Neuronal stem cell (in vitro differentiated cells): ENCODE measurements at places on chromosomes 2 and 18.
A peak's percentile ranks its signal among the peaks of the same experiment; 100 is the strongest.

DNA sequence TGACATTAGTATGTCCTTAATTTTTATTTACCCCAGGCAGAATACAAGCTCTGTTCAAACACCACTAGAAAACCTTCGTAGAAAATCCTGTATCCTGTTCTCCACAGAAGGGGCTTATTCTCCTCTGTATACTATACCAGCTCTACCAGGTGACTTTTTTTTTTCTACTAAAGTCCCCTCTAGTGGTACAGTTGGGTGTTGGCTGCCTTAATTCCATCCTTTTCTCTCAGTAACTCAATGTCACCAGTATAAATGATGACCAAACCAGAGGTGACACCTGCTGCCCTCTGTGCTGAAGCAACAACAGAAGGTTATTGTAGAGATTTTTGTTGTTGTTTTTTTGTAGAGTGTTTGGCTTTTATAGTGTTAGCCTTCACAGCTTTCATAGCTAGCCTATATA lies 1322.0 kb downstream of the LRP1B start:
- no peaks in the 10 kb centered on the region for H3K27me3 ChIP-seq
- H3K4me1 ChIP-seq = no peaks in the 10 kb centered on the region

GRCh38 chr2:125696560-125696959 lies 959.4 kb upstream of the GYPC start:
- no peak overlapping the region for H3K4me3 ChIP-seq
- H3K27me3 ChIP-seq = no peaks in the 10 kb centered on the region
- no peaks in the 10 kb centered on the region for H3K4me1 ChIP-seq
- no peak for DNase-seq
- H3K36me3 ChIP-seq = no peaks in the 10 kb centered on the region

DNA sequence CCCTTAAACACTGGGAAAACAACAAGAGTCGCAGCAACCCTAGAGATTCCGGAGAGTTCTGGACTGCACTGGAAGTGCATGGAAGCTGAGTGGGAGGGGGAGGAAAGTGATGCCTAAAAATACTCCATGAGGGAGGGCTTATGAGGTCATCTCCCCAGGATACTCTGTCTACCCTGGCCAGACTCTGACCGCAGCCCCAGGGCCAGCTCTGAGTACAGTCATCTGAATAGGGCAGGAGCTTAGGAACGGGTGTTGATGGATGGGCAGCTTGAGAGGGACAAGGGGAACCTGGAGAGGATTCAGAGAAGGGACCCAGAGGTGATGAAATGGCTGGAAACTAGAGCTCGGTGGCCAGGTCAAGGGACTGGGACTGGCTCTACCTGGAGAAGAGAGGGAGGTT lies 79.3 kb upstream of the IGFBP5 start:
- peaks cover 8% of the 10 kb centered on the region for H3K4me1 ChIP-seq
- H3K36me3 ChIP-seq = no peaks in the 10 kb centered on the region
- no peak for DNase-seq
- H3K27me3 ChIP-seq = no peaks in the 10 kb centered on the region

- H3K4me1 ChIP-seq = peaks cover 3% of the 10 kb centered on the region
- no peaks in the 10 kb centered on the region for H3K36me3 ChIP-seq
- H3K27ac ChIP-seq = no peak overlapping the region
- no peak overlapping the region for H3K4me3 ChIP-seq
These were observed 124.8 kb downstream of the PARD3B start for GRCh38 chr2:204670124-204670523.

DNA sequence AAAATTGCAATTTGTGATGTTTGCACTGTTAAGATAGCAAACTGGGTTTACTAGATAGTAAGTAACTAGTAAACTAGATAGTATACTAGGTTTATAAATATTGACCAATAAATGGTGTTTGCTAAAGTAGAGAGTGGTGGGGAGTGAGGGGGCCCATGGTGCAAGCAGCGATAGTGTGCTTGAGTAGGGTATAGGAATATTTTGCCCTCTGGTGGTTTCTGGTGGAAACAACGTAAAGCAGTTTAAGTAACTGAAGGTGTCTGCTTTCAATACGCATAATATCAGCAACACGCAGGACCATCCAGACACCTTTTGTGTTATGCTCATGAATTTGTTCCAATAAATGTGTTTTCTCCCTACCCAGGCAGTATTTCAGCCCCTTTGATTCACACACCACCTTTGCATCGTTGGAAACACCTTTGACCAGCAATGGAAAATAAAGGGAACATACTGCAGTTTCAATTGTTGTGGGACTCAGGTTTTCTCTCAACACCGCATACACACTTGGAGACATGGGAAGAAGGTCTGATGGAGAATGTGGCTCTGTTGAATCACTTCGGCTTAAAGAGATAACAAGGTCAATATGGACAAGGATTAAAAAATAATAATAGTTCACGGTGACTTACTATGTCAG lies 16.7 kb upstream of the STAT1 start:
- DNase-seq = peak; percentile 30
- H3K36me3 ChIP-seq = no peaks in the 10 kb centered on the region
- H3K4me3 ChIP-seq = no peak overlapping the region
- no peaks in the 10 kb centered on the region for H3K27me3 ChIP-seq
- no peaks in the 10 kb centered on the region for H3K4me1 ChIP-seq

DNA sequence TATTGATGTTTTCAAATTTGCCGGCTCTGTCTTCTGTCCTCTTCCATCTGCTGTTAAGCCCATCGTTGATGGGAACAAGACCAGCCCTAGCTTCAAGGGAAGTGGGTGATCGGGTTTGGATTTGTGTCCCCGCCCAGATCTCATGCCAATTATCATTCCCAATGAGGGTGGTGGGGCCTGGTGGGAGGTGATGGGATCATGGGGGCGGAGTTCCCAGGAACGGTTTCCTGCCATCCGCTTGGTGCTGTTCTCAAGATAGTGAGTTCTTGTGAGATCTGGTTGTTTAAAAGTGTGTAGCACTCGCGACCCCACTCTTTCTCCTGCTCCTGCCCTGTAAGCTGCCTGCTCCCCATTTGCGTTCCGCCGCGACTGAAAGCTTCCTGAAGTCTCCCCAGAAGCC lies 9.5 kb downstream of the ASB18 start:
- no peak overlapping the region for H3K4me3 ChIP-seq
- no peak overlapping the region for H3K27ac ChIP-seq
- H3K27me3 ChIP-seq = no peaks in the 10 kb centered on the region
- peaks cover 17% of the 10 kb centered on the region for H3K4me1 ChIP-seq
- no peak for DNase-seq

DNA sequence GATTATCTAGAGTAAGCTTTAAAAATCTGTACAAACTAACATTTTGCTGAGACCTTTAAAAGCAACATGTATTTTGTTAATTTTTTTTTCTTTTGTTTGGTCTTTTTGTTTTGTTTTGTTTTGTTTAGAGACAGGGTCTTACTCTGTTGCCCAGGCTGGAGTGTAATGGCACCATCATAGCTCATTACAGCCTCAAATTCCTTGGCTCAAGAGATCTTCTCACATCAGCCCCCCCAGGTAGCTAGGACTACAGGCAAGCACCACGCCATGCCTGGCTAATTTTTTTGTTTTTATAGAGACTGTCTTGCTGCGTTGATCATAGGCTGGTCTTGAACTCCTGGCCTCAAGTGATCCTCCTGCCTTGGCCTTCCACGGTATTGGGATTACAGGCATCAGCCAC lies 23.1 kb downstream of the RBBP8 start:
- DNase-seq = no peak
- no peak overlapping the region for H3K4me3 ChIP-seq
- no peaks in the 10 kb centered on the region for H3K4me1 ChIP-seq
- H3K27ac ChIP-seq = no peak overlapping the region
- peaks cover 21% of the 10 kb centered on the region for H3K36me3 ChIP-seq

DNA sequence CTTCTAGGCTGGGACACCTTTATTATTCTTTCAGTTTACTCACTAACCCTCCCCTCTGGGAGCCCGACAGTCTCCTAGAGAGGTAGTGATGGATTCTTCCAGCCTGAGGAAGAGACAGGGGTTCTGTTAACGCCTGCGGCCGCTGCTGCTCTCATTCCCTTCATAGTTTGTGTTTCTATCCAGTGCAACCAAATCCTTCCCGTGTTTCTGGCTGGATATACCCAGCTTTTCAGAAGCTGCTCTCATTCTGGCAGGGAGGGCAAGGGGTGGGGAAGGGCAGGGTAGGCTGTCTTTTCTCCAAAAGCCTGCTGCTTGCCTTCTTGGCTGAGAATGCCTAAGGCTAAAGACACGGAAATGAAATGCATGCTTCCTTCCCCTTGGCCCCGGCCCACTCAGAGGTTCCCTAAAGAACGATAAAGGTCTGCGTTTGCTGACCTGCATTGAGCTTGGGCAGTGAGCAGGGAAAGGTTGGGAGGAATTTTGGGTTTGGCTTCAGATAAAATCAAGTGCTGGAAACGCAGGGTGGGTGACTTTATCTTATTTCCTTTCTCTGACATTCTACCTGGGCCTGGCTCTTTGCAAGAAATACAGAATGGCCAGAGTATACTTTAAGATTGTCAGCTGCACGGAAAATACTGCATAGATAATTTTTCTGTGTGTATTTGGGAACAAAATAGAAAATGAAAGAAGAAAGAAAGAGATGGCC lies 390.9 kb downstream of the NBAS start:
- H3K27ac ChIP-seq = peak overlapping the region; percentile 2
- H3K4me3 ChIP-seq = no peak overlapping the region
- peaks cover 18% of the 10 kb centered on the region for H3K4me1 ChIP-seq
- no peaks in the 10 kb centered on the region for H3K27me3 ChIP-seq
- H3K36me3 ChIP-seq = no peaks in the 10 kb centered on the region

GRCh38 chr2:174286172-174286571 lies 37.8 kb upstream of the OLA1 start:
- no peak overlapping the region for H3K27ac ChIP-seq
- no peaks in the 10 kb centered on the region for H3K4me1 ChIP-seq
- no peaks in the 10 kb centered on the region for H3K27me3 ChIP-seq

- no peak overlapping the region for H3K27ac ChIP-seq
- no peak overlapping the region for H3K4me3 ChIP-seq
- no peaks in the 10 kb centered on the region for H3K27me3 ChIP-seq
- H3K36me3 ChIP-seq = peaks cover 2% of the 10 kb centered on the region
- H3K4me1 ChIP-seq = no peaks in the 10 kb centered on the region
- no peak for DNase-seq
These were observed 15.7 kb downstream of the SPC25 start for GRCh38 chr2:168874368-168875054.

GRCh38 chr2:149901231-149901859 lies 313.8 kb upstream of the MMADHC start:
- no peaks in the 10 kb centered on the region for H3K36me3 ChIP-seq
- H3K27me3 ChIP-seq = no peaks in the 10 kb centered on the region
- DNase-seq = no peak

DNA sequence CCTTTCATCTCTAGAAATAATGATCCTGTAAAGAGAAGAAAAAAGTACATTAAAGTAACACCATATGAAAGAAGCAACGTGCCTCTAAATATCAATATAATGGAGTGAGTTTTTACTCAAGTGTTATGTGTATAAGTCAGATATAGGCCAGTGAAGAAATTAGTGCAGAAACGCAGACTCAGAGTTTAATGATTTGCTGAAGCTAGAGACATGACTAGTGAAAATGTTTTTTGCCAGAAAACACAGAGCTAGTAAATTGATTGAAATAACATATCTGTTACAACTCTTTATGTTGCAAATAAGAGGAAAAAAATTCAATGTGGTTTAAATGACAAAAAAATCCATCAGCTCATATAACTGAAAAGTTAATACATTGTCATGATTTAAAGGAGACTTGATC lies 217.2 kb upstream of the NXPH2 start:
- H3K4me1 ChIP-seq = no peaks in the 10 kb centered on the region
- H3K27me3 ChIP-seq = no peaks in the 10 kb centered on the region
- H3K36me3 ChIP-seq = no peaks in the 10 kb centered on the region
- no peak overlapping the region for H3K4me3 ChIP-seq
- no peak for DNase-seq
- H3K27ac ChIP-seq = no peak overlapping the region

DNA sequence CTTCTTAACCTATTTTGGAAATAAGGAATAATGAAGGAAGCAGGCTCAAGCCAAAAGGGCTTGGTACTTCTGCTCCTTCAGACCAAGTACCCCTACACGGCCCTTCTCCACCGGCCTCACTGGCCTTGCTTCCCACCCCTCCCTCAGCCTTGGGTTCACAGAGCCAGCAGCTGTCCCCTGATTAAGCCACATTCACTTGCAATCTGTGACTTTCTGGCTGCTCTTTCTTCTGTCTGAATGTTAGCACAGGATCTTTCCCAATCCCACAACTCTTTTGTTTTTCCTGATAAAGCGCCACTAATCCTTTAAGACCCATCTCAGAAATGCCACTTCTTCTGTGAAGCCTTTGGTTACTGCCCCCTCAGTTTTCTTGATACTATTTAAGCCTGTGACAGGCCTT lies 52.4 kb downstream of the REEP1 start:
- no peaks in the 10 kb centered on the region for H3K36me3 ChIP-seq
- DNase-seq = peak; percentile 55

- no peak overlapping the region for H3K27ac ChIP-seq
- H3K4me1 ChIP-seq = peaks cover 10% of the 10 kb centered on the region
- H3K4me3 ChIP-seq = no peak overlapping the region
- H3K27me3 ChIP-seq = no peaks in the 10 kb centered on the region
These were observed 110.2 kb upstream of the RBBP8 start for GRCh38 chr18:22822841-22823508.

DNA sequence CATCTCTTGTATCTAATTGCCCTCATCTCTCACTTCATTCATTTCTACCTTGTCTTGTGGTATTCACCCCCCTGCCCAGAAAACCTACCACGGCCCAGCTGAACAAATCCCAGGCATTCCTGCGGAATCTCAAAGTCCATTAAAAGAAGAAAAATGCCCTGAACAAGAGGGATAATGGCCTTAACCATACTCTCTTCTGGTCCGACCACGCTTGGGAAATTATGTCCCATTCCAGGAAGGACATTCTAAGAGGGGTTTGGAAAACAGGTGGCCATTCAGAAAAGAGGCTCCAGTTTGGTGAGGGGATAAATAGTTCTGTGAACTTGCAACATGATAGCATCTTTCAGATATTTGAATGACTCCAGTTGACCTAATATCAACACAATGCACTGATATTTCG lies 349.9 kb upstream of the ZNF521 start:
- no peak overlapping the region for H3K27ac ChIP-seq
- no peaks in the 10 kb centered on the region for H3K4me1 ChIP-seq
- no peak overlapping the region for H3K4me3 ChIP-seq
- H3K36me3 ChIP-seq = no peaks in the 10 kb centered on the region
- H3K27me3 ChIP-seq = no peaks in the 10 kb centered on the region

- no peak overlapping the region for H3K27ac ChIP-seq
- H3K36me3 ChIP-seq = no peaks in the 10 kb centered on the region
- DNase-seq = no peak
- no peaks in the 10 kb centered on the region for H3K27me3 ChIP-seq
- H3K4me1 ChIP-seq = no peaks in the 10 kb centered on the region
These were observed 103.7 kb downstream of the CCDC85A start for GRCh38 chr2:56287508-56287907.

- no peak for DNase-seq
- no peak overlapping the region for H3K4me3 ChIP-seq
- H3K36me3 ChIP-seq = no peaks in the 10 kb centered on the region
- no peaks in the 10 kb centered on the region for H3K27me3 ChIP-seq
- H3K4me1 ChIP-seq = peaks cover 2% of the 10 kb centered on the region
- H3K27ac ChIP-seq = no peak overlapping the region
These were observed 67.8 kb downstream of the VSNL1 start for GRCh38 chr2:17608251-17608650.

GRCh38 chr2:218129458-218130135 lies 3.8 kb downstream of the CXCR2 start:
- peaks cover 9% of the 10 kb centered on the region for H3K4me1 ChIP-seq
- no peak for DNase-seq
- peaks cover 2% of the 10 kb centered on the region for H3K27me3 ChIP-seq
- H3K36me3 ChIP-seq = no peaks in the 10 kb centered on the region
- H3K4me3 ChIP-seq = no peak overlapping the region
- H3K27ac ChIP-seq = no peak overlapping the region
